Breast epithelium (tissue), 4 donors: ENCODE measurements at places on chromosomes 4 and X.

DNA sequence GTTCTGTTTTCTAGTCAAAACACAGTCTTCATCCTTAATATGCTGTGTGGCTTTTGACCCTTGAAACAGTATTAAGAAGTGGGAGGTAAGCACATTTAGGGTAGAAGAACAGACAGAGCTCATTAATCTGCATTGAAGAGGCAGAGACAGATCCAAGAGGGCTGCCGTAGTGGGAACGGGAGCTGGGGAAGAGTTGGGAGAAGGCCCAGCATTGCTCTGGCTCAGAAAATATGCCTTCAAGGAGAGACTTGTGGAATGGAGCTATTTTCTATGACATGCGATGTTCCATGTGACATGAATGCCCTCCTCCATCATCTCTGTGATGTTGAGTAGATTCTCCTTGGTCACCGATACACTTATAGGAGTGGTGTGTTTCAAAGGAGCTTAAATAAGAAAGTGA, 273.3 kb upstream of the BOD1L1 start:
- DNase-seq, result no peak

DNA sequence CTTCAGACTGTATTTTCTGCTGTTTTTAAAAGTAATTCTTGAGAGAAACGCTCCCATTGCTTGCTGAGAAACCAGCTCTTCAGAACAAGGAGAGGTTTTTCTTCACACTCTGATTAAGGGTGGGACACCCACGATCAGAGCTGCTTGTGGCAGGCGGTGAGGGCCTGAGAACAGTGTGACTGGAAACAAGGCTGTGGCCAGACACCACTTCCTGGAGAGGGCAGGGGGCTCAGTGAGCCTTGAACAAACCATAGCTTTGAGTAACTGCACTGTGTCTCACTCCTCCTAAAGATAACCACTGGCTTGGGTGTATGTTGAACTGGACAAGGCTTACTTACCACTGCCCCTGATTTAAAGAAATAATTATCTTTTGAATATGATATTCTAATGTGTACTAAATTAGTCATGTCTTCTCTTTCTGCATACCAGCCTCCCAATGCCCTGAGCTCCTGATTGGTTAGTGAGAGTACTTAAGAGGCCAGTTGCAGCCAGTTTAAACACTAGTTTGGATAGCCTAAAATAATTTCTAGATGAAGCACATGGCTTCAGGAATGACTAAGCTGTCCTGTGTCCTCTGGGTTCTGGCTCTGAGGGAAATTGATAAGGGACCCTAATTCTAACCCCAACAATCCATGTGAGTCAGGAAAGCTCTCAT, 3.7 kb upstream of the GPR82 start:
- DNase-seq, result no peak

DNA sequence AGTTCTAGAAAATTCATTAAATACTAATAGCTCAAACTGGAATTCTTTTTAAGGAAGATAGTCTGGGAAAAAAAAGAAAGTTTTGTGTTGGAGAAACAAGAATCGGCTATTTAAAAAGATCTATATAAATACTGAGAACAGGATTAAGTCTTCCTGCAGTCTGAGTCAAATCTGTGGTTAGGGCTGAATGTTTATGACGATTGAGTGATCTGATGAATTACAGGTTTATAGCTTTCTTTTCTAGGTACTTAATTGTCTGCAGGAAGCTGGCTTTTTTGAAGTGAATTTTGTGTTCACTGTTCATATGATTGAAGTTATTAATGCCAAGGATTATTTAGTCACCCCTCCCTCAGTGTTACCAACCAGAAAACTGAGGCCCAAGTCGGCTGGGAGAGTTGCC, 42.2 kb downstream of the TLL1 start:
- no peak for DNase-seq

- no peak for DNase-seq
These were observed 278.3 kb downstream of the SPRY1 start for GRCh38 chr4:123674762-123675465.

DNA sequence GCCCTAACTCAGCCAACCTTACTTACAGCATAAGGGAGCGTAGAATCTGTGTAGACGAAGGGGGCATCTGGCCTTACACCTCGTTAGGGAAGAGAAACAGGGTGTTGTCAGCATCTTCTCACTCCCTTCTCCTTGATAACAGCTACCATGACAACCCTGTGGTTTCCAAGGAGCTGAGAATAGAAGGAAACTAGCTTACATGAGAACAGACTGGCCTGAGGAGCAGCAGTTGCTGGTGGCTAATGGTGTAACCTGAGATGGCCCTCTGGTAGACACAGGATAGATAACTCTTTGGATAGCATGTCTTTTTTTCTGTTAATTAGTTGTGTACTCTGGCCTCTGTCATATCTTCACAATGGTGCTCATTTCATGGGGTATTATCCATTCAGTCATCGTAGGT, 14.6 kb downstream of the PLP1 start:
- no peak for DNase-seq

DNA sequence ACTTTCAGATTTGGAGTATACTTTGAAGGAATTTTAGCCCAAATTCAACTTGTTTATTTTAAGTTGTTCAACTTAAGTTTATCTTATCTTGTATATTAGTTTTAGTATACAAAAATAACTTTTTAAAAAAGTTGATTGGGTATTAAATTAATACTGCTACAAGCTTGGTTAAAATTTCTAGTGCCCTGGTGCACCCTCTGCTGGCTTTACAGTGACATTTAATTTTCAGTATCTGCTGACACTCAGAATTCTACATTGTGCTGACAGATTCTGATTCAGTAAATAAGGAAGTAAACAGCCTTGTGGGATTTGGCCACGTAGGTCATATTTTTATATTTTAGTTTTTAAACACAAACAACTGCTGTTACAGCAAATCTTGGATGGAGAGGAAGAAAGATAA, 2.9 kb downstream of the EDA start:
- no peak for DNase-seq

GRCh38 chrX:1389993-1390285, 2.0 kb downstream of the SLC25A6 start:
- no peak for DNase-seq

DNA sequence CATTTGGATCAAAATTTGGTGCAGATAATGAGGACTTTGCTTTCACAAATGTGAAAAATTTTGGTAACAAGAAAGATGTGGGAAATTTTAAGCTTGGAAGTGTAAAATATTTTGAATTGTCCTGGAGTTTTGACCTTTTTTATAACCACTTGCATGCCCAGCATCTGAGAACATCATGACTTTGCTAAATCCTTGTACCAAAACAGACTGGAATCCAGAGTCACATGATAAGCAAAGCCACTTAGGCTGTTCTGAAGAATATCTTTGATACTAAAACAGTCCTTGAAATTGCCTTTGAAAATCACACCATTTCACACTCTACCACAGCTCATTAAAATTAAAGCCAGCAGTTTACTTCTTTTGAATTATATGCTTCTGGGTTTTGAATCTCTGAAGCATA, 2.5 kb upstream of the PPM1K start:
- DNase-seq, result no peak

DNA sequence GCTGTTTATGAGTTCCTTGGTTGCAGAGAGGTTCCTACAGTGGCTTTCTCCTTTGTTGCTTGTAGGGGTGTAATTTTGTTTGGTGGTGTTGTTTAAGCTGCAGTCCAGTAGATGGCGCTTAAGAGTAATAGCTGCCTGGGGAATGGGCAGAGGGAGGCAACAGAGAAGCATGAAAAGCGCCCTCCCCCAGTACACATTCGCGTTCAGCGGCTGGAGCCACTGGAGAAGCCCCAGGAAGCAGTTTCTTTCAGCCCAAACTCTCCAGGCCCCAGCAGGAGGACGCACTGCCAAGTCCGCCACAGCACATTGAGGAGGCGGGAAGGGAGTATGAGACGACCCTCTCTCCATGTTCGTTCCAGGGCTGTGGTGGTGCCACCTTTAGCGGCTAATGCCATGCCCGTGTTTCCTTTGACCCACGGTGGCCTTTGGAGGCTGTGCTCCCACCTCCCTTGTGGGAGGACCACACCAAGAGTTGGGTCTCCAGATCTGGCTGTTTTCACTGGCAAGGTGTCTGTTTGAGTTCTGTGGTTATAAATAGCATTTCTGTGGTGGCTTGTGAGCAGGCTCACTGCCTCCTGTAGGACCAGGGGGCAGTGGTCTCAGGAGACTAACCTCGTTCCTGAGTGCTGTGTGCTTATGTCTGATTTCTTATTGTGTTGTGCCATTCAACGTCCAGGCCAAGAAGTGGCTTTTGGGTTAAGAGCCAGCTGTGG, 252.3 kb downstream of the ARHGAP10 start:
- DNase-seq, result no peak

DNA sequence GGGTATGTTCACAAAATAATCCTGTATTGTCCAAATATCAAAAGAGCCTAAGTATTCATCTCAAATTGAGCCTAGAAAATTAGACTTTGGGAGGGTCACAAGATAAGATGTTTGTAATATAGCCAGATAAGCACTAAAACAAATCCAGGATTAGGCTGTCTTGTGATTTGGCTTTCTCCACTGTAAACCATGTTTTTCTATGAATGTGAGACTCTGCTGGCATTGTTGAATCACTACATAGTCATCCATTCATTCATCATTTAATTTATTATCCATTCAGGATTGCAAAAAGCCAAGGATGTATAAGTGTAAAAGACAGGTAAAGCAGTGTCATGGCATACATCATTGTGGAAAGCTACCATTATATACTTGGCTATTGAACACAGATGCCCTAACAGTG, 148.0 kb downstream of the GRID2 start:
- DNase-seq, result no peak

GRCh38 chr4:47567511-47567910, 82.4 kb downstream of the ATP10D start:
- DNase-seq, result no peak

GRCh38 chr4:109589119-109589518, 29.1 kb downstream of the MCUB start:
- DNase-seq, result no peak

DNA sequence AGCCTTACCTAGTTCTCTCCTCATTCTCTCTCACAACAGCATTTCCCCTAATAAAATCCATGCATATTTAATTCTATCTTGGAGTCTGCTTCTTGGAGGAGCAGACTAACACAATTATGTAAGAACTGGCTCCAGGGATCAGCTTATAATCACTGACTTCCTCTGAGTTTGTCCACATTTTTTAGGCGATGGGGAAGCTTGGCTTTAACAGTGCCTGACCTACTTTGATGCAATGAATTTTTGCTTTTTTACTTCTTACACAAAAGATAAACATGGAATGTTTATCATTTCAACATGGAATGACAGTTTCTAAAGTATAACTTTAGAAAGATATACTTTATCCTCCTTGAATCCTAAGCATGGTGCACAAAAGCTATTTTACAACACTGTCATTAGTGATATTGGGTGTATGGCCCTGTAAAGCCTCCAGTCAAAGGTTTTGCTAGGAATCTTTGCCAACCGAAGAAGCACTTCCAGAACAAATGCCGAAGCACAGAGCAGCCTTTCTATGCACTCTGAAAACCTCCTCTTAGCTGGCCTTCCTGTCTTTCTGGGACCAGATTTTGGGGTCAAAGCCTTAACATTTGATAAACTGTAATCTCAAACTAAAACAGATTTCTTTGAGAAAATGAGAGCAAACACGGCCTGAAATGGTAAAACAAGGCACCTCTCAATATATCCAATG, 736 bp downstream of the BDH2 start:
- no peak for DNase-seq

DNA sequence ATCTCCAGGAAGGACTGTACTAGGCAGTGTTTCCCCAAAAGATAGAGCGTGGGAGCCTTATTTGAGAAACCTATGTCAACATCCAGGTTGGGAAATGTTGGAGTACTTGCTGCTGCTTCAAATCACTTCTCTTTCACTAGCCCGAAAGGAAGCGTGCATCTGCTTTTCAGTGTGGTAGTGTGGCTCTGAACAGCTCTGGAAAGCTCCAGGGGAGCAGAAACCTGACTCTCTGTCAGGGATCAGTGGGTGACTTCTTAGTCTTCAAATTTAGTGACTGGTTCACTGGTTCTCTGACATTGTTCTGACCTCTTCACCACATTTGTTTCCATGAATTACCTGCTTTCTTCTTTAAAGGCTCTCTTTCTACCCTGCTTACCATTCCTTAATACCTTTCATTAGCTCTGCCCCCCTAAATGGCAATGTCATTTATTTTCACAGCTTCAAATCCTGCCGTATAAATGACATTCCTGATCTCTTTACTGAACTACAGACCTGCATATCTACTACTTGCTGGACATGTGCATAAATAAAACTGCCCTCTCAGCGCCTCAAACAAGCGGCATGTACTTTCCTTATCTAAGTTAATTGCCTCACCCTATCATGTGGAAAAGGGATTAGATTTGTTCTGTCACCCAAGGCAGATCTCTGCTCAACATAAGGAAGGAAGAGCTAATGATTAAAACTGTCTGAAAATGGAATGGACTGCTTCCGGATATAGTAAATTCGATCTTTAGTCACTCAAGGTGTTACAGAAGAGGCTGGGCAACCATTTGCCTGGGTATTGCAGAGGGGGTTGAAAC, 37.0 kb downstream of the DLG3 start:
- DNase-seq, result no peak
